ENCODE measurements at places on chromosomes 5 and 9.

DNA sequence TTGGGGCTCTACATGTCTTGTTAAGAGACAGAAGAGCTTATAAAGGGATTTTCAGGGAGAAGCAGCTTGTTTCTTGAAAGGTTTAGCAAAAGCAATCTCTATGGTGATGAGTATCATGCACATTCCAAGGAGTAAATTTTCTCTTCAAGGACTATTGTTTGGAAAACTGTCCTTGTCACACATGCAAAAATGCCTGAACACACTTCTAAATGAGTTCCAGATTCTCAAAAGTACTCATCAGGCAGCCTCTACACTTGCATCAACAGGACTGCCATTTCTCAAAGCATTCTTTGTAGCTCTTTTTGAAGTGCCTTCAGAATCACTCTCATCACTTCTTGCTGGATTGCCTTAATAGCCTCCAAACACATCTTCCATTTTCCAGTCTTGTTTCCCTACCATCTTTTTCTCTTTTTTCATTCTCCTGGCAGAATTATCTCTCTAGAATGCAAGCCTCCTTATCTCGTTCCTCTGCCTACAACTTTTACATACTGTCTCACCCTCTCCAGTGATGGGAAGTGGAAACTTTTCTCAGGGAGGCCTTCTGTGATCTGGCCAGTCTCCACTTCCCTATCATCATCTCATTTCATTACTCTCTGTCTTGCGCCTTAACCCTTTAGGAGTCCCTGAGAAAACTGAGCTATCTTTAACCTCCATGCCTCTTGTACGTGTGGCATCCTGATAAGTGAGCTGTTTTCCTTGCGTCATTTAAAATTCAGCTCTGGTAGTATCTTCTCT is 631.5 kb upstream of the TLE4 start:
- no peak for DNase-seq

- no peak for DNase-seq
These were observed 73.6 kb downstream of the USP20 start for GRCh38 chr9:129908906-129909305.

GRCh38 chr5:131282235-131282634 is 18.4 kb downstream of the CDC42SE2 start:
- no peak for DNase-seq

DNA sequence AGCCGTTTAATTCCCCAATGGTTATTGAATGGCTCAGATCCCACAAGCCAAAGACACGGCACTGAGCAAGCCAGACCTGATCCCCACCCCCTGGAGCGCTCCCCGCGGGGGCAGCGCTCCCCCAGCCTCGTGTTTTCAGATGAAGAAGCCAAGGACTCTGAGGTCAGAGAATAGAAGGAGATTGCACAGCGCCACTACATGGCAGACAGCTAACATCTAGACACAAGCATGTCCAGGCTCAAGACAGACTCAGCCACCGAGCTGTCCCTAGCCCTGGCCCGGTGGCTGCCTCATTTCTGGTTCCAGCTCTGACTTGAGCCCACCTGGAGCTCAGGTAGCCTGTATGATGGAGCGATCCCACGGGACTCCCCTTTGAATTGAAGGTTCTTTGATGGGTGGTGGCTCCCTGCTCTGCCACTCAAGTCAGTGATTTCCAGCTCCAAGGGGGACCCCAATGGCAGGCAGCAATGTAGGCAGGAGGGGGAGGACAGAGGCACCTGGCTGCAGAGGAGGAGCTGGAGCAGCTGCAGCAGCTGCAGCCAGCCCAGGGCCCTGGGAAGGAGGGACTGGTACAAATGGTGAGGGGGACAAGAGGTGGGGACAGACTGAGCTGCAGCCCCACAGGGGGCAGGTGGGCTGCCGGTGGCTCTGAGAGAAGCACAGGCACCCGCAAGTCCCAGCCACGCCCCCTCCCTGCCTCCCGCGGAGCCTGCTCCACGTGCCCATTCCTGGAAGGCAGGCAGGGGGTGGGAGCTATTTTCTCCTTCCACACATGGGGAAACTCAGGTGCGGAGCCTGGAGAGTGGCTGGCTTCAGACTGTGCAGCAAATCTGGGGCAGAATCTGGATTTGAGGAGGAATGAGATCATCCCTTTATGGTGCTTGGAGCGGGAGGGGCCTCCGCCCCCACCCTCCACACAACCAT is 40.2 kb downstream of the NTNG2 start:
- no peak for DNase-seq

- DNase-seq = no peak
These were observed 463.5 kb downstream of the KCTD16 start for GRCh38 chr5:144634138-144634537.

- no peak for DNase-seq
These were observed 232.0 kb downstream of the PJA2 start for GRCh38 chr5:109177782-109178181.

DNA sequence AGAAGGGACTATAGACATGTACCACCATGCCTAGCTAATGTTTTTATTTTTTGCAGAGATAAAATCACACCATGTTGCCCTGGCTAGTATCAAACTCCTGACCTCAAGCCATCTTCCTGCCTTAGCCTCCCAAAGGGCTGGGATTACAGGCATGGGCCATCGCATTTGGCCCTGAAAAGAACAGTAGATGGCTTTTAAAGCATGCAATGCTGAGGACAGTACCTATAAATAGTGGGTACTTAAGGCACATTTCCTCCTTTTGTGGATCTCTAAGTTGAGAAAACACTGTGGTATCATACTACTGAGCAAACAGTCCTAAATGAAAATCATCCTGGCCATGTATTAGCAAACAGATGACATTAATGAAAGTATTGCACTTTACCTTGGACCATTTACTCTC is 119.4 kb downstream of the TTC39B start:
- no peak for DNase-seq

DNA sequence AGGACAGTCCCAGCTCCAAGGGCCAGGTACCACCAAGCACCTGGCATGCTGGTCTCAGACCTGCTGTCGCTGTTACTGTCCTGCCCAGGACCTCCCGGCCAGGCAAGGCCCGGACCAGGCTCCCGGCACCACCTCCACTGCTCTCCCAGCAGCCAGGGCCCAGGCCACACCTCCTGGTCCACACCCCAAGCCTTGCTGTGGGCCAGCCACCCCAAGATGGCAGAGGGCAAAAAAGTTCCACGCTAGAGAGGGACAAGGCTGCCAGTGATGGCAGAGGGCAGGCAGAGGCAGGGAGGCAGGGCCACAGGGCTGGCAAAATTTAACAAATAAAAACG is 1.1 kb downstream of the DNLZ start:
- DNase-seq = no peak

GRCh38 chr9:133578524-133579441 is 30.4 kb downstream of the FAM163B start:
- DNase-seq = no peak

GRCh38 chr5:1840741-1841521 is 39.7 kb downstream of the NDUFS6 start:
- no peak for DNase-seq

GRCh38 chr5:144680711-144681110 is 510.0 kb downstream of the KCTD16 start:
- no peak for DNase-seq

GRCh38 chr9:109817846-109818472 is 38.0 kb downstream of the PALM2AKAP2 start:
- DNase-seq = peak; percentile 92

DNA sequence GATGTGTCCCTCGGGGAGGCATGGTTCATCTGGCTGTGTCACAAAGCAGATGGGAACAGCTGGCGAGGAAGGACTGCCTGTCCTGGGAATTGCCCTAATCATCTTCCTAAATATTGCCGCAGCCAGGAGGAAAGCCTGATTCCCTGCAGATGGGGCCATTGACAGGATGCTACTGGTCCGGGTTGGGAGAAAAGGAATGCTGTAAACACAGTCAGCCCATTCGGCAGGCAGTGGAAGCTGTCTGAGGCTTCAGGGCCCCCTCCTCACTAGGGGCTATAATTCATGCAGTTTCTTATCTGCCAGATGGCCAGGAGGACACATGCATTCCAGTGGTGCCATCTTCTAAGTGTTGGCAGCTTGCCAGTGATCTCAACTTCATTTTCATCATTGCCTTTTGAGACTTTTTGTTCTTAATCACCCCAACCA is 110.3 kb downstream of the KCNIP1 start:
- DNase-seq = no peak

DNA sequence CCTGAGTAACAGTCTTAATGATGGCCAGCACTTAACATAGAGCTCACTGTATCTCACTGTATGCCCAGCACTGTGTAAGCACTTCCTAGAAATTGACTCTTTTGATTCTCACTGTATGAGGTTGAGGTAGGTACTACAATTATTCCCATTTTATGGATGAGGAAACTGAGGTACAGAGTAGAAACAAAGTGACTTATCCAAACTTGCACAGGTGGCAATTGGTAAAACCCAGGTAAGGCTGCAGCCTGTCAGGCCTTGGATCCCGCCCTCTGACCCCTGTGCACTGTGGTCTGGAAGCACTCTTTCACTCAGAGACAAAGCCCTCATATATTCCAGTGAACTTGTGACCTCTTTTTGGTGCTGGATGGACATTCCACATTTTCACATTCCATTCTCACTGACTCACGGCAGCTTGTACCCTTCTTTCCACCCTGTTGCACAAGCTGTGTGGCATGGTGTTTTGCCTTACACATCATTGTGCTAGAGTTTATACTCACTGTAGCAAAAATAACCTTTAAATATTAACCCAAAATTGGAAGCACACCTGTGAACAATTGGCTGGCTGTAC is 21.7 kb downstream of the ANKRD55 start:
- peak; percentile 51 for DNase-seq
